Stimulated activated CD4-positive, alpha-beta T cell treated with anti-CD3 and anti-CD28 coated beads, TNF-alpha, amount 100 ng/mL, for 24 hours (primary cell): ENCODE measurements at places on chromosomes 6 and 20.

GRCh38 chr6:34157236-34157830 is 11.4 kb upstream of the GRM4 start:
- no peak for DNase-seq

DNA sequence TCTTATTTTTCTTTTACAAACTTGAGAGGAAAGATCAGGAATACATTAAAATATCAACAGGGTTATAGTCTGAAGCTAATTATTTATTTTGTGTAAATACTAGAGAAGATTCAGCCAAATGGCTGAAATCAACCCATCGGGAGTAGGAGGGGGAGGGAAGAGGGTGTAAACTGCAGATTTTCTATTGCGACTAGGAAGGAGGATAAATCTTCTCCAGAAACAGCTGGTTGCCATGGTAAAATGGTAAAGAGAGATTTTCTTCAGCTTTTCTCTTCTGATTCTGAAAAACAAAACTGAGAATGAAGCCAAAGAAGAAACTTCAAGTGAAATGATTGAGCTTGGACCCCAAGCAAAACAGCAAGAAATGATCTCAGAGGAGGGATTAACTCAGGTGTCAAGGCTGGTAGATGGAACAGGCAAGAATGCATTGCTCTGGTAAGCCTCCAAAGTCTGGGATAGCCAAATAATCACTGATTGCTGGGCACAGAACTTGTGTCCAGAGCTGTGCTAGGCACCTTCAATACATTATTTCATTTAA is 193.5 kb upstream of the SPTLC3 start:
- no peak for DNase-seq

GRCh38 chr20:20188647-20189046 is 136.3 kb downstream of the CFAP61 start:
- DNase-seq, result no peak

DNA sequence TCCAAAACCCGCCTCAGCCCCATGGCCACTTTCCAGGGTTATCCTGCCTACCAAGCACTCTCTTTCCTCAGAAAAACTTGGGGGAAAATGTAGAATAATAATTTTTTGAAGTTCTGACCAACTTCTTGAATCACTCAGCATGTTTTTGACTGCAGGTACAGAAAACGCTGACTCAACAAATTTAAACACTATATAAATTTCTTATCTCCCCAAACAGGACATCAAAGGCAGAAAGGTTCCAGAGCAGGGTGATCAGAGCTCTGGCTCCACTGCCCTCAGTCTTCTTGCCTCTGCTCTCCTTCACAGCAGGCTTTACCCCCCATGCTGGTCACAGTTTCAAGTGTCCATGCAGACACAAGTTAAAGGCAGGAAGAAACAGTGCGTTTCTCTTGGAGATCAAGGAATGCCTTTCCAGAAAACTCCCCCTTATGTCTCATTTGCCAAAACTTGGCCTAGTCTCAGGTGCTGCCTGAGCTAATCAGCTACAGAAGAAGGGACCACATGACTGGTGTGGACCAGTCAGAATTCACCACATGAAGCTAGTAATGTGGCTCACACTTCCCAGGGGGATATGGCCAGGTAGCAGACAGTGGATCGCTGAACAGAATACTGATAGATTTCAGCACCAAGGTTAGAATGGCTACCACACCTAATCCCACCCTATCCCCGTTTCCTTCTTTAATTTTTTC is 24.4 kb upstream of the SLC17A3 start:
- no peak for DNase-seq

GRCh38 chr6:121436274-121436857 is 920 bp downstream of the GJA1 start:
- no peak for DNase-seq

- no peak for DNase-seq
Measured at GRCh38 chr20:23666189-23666588, 22.6 kb downstream of the CST4 start.

DNA sequence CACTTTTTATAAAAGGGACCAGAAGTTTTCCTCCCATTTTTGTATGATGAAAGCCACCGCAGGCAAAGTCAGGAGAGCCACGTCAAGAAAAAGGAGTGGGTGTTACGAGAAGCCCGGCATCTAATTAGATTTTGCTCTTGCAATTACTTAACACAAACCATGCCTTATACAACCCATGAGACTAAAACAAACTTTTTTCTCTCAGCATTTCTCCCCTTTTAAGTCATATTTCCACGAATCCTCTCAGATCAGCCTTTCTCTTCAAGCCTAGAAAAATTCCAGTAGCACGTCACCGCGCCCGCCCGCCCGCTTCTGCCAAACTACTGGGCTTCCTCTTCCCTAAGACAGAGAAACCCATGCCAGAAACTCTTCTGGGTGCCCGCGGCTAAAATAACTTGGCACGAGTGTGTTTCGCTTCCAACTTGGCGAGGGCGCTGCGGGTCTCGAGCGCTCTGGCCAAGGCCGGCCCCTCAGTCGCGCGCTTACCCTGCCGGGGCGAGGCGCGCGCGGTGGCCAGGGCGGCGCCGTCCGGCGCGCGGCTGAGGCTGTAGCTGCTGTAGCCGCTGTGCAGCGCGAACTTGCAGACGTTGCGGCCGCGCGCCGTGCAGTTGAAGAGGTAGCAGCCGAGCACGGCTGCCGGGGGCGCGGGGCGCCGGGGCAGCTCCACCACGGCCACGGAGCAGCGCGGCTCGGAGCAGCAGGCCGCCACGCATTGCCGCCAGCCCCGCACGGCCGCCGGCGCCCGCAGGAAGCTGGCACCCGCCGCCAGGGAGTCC is 1.0 kb downstream of the LRP11 start:
- DNase-seq, result no peak

DNA sequence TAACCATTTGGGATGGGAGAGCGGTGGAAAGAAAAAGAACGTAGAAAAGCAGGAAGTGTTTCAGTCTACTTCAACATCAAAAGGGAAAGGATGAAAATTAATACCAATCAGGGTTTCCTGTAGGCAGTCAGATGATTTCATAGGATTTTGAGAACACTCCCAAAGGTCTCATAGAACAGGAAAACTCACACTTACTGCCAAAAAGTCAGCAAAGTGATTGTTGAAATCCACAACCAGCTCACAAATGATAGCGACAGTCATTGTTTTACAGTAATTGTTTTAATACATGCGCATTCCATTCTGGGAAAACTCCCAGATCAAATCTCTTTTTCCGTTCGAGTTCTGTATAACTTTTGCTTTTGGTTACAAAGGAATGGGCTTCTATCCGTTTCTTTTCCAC is 5.3 kb upstream of the CNKSR3 start:
- DNase-seq, result no peak

GRCh38 chr6:7566617-7567173 is 23.3 kb upstream of the SNRNP48 start:
- no peak for DNase-seq

DNA sequence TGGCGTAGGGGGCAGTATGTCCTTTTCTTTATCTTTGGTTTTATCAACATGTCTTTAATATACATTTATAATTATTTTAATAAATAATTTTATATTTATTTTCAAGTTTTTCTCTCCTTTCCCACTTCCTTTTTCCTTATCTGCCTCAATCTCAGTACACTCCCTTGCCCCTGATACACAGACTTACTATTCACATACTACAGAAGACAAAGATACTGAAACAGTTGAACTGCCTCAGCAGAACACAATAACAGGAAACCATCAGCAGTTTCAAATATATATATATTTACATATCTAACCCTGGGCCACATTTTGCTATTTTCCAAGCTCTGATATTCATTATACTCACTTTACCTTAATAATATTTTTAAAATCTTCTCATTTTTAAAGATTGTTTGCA is 19.8 kb downstream of the IBTK start:
- no peak for DNase-seq

- DNase-seq, result no peak
Measured at GRCh38 chr20:51700809-51701285, 67.3 kb downstream of the ATP9A start.

- DNase-seq, result no peak
Measured at GRCh38 chr6:137362878-137363804, 131.1 kb downstream of the OLIG3 start.

DNA sequence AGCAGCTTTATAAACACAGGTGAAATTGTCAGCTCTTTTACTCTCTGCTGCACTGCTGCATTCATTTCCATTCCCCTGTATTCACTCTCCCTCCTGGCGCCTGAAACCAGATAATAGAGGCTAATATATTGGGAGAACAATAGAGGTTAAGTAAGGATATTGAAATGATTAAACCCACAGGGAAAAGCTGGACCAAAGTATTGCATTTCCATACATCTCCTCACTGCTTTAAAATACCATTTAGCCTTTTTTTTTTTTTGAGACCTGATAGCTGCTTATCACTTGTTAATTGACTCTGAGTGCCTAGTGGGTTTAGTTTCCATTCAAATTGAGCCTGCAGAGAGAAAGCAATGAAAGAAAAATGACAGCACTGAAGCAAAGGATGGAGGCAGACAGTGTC is 540.5 kb upstream of the IMPG1 start:
- no peak for DNase-seq

- DNase-seq, result no peak
Measured at GRCh38 chr6:67933278-67933677, 701.8 kb upstream of the ADGRB3 start.

GRCh38 chr20:58511364-58511763 is 3.8 kb downstream of the APCDD1L start:
- DNase-seq, result no peak

GRCh38 chr6:102895683-102896082 is 1502.2 kb downstream of the GRIK2 start:
- no peak for DNase-seq

GRCh38 chr6:101000341-101000740 is 119.2 kb upstream of the ASCC3 start:
- DNase-seq, result no peak

DNA sequence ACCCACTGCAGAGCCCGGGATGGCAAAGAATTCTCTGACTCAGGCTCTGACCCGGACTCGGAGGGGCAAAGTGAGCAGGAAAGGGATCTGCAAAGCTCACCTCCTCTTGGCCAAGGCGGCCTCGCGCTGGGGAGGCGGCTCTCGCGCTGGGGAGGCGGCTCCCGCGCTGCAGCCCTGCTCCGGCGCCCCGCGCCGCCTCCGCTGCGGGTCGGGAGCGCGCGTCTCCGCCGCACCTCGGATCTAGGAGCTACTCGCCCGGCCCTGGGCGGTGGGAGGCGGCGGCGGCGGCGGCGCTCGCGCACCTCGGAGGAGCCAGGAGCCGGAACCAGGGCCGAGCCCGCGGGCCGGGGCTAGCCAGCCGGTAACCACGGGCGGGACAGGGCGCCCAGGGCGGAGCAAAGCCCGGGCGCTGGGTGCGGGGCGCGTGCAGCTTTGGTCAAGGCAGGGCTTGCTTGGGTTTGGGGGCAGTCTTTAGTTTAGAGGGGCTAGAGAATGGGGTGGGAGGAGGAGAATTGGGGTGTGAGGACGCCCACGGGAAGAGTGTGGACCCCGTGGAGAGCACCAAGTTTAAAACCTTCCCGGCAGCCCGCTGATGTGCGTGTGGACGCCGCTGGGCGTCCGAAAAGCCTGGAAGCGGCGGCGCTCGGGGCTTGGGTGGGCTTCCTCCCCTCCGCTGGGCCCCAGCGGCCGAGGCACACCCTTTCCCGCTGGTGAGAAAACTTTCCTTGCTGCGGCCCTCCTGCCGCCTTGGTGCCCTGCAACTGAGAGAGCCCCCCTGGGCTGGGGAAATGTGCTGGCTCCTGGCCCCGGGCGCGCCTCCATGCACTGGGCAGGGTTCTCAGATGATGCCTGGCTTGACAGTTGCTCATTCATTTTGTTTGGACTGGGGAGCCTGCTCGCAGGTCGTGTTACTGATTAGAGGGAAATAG is at the start of gene MRAP2:
MRAP2 (plus strand) TSS at position 250 of the 929 bp plus-strand sequence. CDS start 21,547 bp downstream, outside the sequence.
- no peak for DNase-seq

DNA sequence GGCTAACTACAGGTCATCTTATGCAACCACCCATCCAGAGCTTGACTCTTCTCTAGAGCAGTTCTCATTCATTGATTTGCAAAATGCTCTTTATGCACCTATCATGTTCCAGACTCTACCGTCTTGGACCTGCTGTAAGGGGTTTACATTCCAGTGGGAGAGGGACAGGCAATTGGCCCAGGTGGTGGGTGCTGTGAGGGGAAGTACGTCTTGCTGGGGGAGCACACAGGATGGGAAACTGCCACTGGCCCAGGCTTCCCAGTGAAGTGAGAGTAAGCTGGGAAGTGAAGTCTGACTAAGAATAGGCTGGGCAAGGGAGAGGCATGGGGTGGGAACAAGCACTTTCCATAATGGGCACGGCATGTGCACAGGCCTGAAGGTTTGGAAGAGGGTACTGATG is 13.8 kb downstream of the OLIG3 start:
- no peak for DNase-seq

GRCh38 chr6:170074435-170074834 is 216.4 kb downstream of the DLL1 start:
- DNase-seq, result no peak

DNA sequence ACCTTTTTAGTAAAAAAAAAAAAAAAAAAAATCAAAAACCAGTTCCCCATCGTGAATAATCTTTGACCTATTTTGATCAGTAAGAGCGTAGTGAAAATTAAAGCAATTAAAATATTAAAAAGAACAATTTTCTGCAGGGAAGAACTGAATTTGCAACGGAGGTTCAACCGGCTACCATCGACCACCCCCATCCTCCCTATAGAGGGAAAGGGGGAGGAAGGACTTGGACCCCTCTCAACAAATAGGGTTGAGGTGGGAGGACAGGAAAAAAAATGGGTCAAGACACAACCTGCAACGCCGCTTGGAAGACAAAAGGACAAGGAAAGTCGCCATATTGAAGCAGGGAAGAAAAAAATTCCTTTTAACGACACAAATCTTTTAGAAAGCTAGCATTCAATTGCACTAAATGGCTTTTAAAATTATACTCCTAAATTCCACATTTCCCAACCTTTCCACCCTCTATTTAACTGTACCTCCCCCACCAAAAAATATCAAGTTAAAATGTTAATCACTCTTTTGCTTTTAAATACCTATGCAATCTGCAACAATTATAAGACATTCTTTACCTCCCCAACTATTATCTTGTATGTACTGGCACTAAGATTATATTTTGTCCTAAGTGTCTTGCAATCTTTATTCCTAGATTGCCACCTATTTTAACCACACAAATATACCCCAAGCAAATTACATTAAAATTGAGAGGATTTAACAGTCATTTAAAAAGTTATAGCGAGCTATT is 1.7 kb downstream of the PPP1R10 start:
- no peak for DNase-seq

- DNase-seq, result no peak
Measured at GRCh38 chr20:35248641-35249475, 22.4 kb downstream of the MMP24 start.

GRCh38 chr6:121664158-121664557 is 228.7 kb downstream of the GJA1 start:
- no peak for DNase-seq

DNA sequence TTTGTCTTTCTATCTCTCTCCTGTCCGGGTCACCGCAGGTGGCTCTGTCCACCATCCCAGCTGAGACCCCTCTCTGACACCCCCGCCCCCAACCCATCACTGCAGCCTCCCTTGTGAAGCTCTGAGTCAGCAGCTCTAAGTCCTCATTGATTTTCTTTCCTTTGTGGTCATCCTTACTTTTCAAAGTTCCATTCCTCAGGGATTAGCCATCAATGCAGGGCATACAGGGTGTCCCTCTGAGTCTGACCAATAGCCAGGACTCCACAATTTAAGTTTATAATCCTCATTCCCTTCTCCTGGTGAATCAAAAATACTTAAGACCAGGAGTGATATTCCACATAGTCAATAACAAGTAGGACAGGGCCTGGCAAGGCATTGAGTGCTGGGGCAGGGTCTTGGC is 333.3 kb upstream of the CNR1 start:
- DNase-seq, result no peak

- no peak for DNase-seq
Measured at GRCh38 chr6:16483315-16483875, 245.0 kb downstream of the GMPR start.
